ENCODE measurements at places on chromosomes 3 and 15.

- peak; percentile 22 for DNase-seq
These were observed 40.8 kb downstream of the MESD start for GRCh38 chr15:80948651-80949292.

GRCh38 chr3:46905213-46905560, 27.7 kb downstream of the PTH1R start:
- peak; percentile 18 for DNase-seq

DNA sequence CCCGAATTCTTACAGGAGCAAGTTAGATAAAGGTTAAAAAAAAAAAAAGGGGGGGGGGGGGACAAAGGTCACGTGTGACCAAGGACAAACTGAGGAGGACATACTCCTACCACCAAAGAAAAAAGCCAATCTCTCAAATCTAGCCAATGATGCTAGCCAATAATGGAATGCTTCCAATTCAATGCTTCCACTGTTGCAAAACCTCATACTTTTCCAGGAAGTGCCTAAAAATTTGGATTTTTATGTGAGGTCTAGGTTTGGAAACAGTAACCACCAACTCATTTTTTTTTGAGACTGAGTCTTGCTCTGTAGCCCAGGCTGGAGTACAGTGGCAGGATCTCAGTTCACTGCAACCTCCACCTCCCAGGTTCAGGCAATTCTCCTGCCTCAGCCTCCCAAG, 11.4 kb downstream of the MSL2 start:
- no peak for DNase-seq

DNA sequence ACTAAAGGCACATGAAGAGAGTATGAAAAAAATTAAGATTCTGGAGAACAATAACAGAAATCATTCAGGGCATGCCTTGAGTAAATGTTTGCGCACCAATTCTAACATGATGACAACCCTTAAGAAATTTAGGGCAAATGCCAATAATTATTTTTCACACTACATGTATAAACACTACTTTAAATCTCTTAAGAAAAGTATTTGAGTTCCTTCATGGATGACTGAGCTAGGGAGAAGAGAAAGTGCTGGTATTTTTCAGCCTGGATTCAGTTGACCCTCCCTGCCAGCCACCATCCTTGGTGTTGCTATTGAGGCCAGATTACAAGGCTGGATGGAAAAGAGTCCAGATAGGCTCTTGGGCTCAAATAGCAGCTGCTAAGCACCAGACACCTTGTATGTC, 8.0 kb upstream of the EID1 start:
- no peak for DNase-seq

GRCh38 chr3:149673393-149673792, 15.6 kb upstream of the WWTR1 start:
- no peak for DNase-seq

- DNase-seq, result no peak
These were observed 155.1 kb upstream of the TBL1XR1 start for GRCh38 chr3:177352424-177352823.

DNA sequence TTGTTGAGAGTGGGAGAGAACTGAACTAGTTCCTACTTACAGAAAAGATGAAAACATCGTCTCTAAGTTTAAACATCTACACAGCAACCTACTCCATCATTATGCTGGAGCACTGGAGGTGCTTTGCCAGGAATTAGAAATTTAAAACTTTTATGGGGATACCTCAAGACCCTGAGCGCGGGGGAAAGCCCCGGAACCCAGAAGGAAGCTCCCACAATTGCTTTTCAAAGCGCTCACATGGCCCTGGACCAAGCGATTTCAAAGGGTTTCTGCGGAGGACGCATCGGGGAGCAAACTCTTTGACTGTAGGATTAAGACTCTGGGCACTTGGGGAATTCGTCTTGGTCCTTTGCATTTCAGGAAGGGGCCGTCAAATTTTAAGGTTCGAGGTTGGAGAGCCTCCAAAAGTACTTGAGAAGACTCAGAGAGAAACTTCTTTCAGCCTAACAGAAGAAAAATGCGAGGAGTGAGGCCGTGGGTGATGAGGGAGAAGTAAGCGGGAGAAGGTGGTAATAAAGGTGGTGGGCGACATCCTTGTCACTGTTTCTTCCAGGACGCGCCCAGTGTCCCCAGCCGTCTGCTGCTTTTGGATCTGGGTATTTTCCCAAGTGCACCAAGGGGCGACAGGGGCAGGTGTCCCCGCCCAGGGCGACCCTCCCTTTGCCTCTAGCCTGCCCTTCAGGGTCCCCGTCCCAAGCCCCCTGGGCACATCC, 591 bp downstream of the PROK2 start:
- DNase-seq, result peak; percentile 33

DNA sequence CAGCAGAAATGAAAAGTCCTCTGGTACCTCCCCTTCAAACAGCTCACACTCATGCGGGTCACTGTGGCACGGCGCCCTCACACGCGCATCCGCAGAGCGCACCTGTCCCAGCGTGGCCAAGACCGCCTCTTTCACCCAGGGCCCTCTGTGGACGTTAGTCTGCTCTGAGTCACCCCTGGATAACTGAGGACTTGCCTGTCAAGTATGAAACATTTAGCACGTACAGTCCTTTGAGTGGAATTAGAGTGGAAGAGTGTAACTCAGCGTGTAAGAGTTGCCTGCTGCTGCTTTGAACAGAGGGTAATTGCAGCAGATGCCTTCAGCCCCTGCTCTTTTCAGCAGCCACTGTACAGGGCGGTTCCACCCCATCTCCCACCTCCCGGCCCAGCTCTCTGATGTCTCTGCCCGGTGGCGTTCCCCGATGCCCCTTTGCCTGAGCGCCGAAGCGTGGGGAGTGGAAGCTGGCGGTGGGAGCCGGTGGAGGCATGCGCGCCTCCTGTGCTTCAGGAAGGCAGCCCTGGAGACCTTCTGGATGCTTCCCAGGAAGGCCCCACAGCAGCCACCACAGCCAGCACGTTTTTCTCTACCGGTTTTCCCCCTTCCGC, 23.0 kb downstream of the CPN2 start:
- peak; percentile 61 for DNase-seq

- DNase-seq, result peak; percentile 86
These were observed 63.7 kb downstream of the SLC12A8 start for GRCh38 chr3:125148836-125149235.

DNA sequence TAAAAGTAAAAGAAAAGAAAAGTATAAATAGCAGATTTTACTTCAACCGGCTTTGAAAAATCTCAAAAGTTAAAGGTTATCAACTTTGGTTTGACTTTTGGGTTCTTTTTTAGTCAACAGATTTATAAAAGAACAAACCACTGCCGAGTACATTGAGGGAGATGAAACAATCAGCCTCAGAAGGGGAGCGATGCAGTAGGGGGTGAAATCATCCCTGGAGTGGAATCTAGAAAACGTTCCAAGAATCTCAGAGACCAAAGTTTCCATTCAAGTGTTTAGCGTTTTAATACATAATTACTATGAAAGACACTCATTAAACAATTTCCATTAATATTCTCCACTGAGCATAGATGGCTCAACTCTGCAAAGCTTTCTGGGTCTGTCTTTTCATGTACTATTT, 745.5 kb downstream of the NR2F2 start:
- DNase-seq, result no peak

- no peak for DNase-seq
These were observed 93.7 kb downstream of the ZNF280D start for GRCh38 chr15:56639631-56640030.

DNA sequence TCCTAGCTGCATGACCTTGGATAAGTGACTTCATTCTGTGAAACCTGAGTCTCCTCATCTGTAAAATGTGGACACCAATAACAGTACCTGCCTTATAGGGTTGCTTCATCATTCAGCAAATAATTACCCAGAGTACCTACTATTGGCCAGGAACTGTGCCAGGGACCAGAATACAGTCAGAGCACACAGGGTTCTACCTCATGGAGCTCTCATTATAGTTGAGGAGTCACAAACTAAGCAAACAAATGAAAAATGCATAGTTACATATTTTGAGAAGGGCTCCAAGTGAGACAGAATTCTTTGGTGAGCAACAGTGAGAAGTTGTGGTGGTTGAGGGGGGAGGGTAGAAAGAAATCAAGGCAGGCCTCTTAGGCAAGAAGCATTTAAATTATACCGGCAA, 308.6 kb upstream of the WNT5A start:
- no peak for DNase-seq

DNA sequence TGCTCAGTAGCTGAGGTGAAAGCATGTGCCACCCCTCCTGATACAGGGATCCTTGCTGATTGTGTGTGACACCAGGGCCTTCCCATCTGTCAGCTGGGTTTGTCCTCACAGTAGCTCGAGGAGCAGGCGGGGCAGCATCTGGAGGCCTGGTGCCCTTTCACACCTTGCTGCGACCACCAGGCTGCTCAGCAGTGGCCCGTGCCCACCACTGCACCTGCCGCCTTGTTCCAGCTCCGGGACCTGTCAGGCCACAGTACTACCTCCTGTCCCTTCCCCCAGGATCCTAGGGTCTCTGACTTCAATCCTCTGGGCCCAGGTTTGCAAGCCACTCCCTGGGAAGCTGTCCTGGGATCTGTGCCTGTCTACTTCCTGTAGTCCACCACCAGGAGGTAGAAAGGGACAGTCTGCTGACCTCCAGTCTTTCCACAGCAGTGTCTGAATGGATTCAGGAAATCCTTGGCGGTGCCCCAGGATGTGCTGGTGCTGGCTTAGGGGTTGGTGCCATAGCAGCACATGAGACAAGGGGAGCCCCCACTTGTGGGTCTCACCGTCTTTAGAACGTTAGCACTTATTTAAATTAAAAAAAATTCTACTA, 27.5 kb downstream of the APBA2 start:
- DNase-seq, result no peak

DNA sequence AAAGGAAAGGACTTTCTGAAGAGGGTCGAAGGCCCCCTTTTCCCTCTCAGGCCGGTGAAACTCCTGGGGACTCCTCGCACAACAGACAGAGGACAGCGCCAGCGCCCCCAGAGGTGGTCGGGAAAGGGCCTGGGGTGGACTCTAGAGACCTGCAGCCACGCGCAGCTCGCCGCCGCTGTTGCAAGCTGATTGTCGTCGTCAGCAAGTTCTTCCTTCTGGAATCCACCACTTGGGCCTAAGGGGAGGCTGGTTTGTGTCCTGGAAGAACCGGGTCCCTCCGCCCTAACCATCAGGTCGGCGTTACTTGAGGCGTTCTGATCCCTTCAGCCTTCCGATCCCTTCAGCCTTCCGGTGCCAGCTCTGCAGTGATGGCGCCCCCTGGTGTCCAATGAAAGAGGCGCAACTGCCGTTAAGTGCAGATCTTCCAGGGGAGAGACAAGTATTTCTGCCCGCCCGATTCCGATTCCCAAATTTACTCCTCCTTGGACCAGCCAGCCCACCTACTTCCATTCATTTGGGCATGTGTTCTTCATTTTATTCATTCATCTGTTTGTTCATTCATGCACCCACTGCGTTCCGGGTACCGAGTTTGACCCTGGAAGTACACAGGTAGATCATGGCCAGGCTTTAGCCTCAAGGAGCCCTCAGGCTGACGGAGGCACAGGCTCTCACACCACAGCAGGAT, 77.2 kb upstream of the SLC6A11 start:
- DNase-seq, result peak; percentile 76

GRCh38 chr3:66038726-66039589, at the start of gene MAGI1:
Gene MAGI1 (minus strand): TSS chr3:66038918. CDS start chr3:66038308, 610 bp downstream.
- DNase-seq, result peak; percentile 96

DNA sequence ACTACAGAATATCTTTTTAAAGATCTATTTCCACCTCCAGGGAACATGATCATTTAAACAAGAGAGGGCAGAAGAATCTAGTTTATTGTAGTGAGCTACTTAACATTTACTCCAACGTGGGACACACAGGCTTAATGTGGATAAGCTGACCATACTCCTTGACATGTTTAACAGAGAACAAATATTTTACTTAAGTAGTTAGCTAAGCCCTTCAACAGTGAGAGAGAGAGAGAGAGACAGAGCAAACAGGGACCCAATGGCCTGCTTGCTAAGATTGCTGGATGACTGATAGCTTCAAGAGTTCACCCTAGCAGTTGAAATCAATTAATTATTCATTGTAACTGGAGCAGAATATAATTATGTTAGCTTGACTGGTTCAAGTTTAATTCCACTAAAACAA, 158.6 kb downstream of the ADAM10 start:
- DNase-seq, result no peak

DNA sequence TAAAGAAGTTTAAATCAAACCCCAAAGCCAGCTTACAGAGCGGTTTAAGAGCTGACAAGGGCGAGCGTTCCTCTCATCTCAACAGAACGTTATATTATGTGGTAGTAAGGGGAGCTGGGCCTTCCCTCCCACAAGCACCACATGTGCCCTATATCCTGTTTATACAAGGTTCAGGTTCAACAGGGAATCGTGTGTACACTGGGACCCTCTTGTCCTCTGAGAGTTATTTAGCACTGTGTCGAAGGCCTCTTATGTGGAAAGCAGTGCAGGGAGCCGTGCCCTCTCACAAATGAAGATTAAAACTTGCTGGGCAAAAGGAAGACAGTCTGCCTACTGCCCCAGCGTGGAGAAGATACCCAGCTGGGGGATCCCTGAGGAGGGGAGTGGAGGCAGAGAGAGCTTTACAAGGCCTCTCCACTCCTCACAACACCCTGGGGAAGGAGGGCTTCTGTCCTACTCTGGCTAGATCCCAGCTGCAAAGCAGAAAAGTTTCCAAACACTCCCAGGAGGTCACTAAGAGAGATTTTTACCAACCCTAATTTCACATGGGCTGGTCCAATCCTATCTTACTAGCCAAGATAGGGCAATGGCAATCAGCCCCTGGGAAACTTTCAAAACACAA, 2.9 kb downstream of the TLE3 start:
- DNase-seq, result no peak

DNA sequence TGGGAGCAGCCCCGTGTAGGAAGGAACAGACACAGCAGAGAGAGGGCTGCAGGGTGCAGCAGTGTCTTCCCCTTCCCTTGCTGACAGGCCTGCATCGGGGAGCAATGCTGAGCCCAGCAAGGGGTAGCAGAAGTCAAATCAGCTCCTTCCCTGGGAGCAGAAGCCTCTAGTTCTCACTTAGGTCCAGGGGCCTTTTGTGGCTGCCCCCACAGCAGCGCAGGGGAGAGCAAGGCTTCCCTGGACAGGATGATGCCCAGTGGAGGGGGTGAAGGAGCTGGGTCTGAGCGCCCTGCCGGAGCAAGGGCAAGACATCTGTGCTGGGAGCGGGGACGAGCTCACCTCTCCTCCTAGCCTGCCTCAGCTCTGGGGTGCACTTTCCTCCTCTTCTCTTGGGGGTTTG, 827 bp downstream of the PLCB2 start:
- no peak for DNase-seq

- DNase-seq, result no peak
These were observed 220.7 kb downstream of the MEIS2 start for GRCh38 chr15:36879568-36880222.

DNA sequence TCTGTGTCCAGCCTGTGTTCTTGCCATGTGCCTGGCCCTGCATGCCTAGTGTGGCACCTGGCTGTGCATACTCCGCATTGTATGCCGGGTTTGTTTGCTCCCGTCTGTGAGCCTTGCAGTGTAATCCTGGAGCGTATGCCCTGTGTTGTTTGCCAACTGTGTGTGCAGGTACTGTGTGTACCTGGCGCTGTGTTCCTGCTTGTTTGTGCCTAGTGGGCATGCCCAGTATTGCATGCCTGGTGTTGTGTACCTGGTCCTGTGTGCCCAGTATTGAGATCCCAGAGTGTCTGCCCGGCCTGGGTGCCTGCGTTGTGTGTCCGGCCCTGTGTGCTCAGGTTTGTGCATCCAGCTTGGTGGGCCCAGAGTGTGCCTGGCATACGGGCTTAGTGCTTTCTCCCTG, 54.5 kb upstream of the CHRNA7 start:
- no peak for DNase-seq
